ENCODE measurements at places on chromosomes 3 and 15.

DNA sequence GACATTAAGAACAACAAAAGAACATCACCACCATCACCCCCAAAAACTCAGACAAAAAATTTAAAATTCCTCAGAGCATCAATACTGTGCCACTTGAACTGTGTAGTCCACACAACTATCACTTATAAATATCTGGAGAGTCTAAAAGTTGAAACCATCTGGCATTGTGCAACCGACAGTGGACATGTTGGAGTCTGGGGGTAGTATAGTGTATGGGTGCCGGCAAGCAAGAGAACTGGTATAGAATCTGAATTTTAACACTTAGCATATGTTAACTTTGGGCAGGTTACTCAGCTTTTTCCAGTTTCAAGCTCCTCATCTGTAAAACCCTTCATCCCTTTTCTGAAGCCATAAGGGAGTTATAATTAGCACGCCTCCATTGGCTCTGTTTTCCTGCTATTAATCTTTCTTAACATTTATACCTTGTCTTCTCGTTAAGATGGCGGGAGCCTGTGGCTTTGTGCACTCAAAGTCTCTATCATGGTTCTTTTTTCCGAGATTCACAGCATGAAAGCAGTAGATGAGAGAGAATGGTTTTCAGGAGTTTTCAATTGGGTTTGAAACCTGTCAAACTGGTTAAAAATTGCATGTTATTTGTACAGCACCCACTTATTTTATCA, 255.7 kb upstream of the TBL1XR1 start:
- no peak for DNase-seq

DNA sequence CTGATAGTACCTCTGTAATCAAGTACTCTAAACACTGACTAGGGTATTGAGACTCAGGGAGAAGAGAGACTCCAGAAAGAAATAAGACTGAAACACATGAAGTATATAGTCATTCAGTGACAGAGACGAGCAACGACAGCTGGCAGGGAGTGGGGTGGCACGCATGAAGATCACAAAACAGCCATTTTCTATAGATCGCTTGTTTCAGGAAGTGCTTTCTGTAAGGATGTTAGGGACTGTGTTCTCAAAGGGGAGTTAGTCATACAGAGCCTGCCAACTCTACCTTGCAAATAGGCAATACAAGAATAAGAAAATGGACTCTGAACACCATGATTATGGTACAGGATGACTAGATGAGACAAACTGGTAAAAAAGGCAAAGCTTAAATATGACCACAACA, 139.5 kb downstream of the TBL1XR1 start:
- DNase-seq, result peak; percentile 14

GRCh38 chr3:23829242-23829934, 23.6 kb downstream of the UBE2E1 start:
- no peak for DNase-seq

DNA sequence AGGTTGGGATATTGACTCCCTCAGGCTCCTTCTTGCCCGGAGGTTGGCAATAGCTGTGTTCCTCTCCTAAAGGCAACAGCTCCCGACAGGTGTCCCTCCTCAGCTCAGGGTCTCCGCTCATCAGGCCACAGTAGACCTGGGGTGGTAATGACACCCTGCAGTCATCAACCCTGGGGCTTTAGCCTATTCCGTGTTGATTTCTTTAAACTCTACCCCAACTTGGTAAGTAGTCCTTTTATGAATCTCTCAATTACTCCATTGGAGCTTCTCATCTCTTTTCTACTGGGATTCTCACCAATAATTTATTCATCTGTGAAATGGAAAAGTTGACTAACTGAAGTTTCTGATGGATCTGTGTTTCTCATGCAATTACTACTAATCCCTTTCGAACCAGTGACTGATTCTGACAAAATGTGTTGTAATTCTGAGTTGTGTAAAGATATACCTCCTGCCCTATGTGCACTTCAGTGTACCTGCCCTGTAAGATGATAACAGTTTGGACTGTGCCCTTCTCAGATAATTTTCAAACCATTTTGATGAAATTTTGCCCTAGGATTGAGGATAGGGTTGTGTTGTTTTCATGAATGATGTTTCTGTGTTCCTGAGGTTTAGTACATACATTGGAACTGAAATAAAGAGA, 89.7 kb downstream of the RPL39L start:
- no peak for DNase-seq

- DNase-seq, result no peak
Measured at GRCh38 chr3:50554553-50554952, 13.0 kb downstream of the C3orf18 start.

DNA sequence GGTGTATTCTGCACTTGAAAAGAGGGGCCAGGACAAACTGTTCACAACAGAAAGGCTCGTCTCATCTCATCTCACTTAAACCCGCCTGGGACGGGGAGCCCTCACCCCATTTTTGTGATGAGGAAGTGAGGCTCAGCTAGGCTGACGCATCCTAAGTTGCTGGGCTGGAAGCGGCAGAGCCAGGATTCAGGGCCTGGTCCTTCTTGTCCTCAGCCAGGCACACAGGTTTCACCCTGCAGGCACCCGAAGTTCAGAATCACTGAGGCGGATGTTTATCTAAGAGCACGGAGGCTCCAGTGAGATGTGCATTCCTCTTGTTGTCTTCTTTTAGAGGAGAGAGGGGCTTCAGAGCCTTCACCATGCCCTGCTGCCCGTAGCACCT, 51.1 kb upstream of the PLXNA1 start:
- DNase-seq, result no peak

DNA sequence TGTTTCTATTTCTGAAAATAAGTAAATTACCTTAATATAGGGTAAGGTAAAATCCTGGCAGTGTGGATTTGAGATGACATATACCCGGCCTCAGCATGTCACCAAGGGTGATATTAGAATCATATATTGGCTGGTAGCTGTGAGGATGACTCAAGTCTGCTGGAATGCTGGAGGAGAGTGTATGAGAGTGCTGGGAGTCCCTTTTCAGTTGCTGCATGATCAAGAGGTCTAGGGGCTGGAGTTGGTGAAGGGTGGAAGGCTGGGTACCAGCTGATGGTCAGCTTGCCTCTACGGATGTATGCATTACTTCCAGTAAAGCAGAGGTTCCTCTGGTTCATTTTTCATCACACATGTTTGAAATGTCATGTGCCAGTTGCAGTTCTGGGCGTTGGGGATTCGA, 40.6 kb downstream of the SLC25A26 start:
- peak; percentile 38 for DNase-seq

- DNase-seq, result no peak
Measured at GRCh38 chr15:82315519-82316246, 33.6 kb downstream of the GOLGA6L10 start.

- no peak for DNase-seq
Measured at GRCh38 chr3:20235796-20236195, 49.8 kb upstream of the SGO1 start.

- DNase-seq, result no peak
Measured at GRCh38 chr3:180860180-180860858, 52.2 kb upstream of the FXR1 start.

- DNase-seq, result no peak
Measured at GRCh38 chr3:129878355-129878754, 15.2 kb downstream of the TMCC1 start.

GRCh38 chr3:107285197-107285596, 92.0 kb upstream of the CCDC54 start:
- no peak for DNase-seq

DNA sequence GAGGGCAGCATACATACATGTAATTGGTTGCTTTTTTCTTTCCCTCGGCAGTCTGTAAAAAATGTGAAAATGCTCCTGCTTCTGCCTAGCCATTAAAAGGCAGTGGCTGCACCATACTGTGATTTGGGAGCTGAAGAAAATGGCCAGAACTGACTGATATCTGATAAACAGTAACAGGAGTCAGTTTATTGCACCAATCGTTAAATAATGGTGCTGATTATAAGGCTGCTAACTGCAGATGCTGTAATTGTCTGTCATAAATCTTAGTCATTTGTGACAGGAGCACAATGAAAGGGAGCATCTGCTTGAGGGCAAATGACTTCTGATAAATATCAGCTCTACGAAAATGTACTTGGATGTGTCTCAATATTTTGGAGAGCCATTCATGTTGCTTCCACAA, 263.1 kb upstream of the DNAJC19 start:
- DNase-seq, result no peak

- no peak for DNase-seq
Measured at GRCh38 chr15:33194237-33194636, 277 bp downstream of the FMN1 start.

DNA sequence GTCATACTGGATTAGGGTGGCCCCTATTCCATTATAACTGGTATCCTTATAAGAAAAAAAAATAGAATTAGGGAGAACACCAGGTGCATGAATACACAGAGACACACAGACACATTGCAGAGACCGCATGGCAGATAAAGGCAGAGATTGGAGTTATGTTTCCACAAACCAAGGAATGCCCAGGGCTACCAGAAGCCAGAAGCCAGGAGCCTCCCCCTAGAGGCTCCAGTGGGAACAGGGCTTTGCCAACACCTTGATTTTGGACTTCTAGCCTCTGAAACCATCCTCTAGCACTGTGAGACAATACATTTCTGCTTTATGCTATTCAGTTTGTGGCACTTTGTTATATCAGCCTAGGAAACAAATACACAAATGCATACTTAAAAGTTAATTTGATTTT, 10.4 kb downstream of the GOLM2 start:
- no peak for DNase-seq

GRCh38 chr3:76222201-76222600, 436.9 kb upstream of the ZNF717 start:
- DNase-seq, result no peak

- no peak for DNase-seq
Measured at GRCh38 chr15:29208352-29208751, 61.3 kb downstream of the NSMCE3 start.

- DNase-seq, result no peak
Measured at GRCh38 chr15:100937171-100937570, 18.0 kb downstream of the LRRK1 start.

- no peak for DNase-seq
Measured at GRCh38 chr15:71937650-71938311, 127.4 kb downstream of the NR2E3 start.

- no peak for DNase-seq
Measured at GRCh38 chr3:18825665-18826064, 322.6 kb upstream of the KCNH8 start.

GRCh38 chr15:93219859-93220420, 130.9 kb upstream of the RGMA start:
- no peak for DNase-seq

DNA sequence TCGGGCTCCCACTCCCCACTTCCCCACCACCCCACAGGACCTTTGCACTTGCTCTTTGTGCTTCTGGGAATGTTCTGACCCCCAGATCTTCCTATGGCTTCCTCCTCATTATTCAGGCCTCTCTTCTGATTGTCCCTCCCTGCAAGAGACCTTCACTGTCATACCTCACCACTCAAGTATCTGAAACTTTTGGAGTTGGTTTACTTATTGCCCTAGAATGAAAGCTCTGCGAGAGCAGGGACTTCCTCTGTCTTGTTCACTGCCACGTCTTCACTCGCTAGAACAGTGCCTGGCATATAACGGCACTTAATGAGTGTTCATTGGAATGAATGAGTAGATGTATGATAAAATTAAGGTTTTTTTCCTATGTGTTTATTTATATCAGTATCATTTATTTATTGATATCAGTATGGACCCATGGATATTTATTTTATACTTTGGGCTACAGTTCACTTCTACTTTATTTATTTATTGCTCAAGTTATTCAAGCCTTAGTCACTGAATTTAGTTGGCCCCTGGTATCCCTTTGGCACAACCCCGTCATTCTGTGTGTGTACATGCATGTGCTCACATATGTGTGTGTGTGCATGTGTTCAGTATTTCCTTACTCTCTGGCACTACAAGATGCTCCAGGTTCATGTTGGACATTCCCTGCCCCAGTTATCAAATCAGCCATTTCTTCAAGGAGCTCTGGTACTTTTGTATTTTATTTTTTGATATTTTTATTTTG, 197.6 kb downstream of the THSD4 start:
- DNase-seq, result no peak

GRCh38 chr15:66481107-66481856, 16.3 kb downstream of the SNAPC5 start:
- DNase-seq, result peak; percentile 60

DNA sequence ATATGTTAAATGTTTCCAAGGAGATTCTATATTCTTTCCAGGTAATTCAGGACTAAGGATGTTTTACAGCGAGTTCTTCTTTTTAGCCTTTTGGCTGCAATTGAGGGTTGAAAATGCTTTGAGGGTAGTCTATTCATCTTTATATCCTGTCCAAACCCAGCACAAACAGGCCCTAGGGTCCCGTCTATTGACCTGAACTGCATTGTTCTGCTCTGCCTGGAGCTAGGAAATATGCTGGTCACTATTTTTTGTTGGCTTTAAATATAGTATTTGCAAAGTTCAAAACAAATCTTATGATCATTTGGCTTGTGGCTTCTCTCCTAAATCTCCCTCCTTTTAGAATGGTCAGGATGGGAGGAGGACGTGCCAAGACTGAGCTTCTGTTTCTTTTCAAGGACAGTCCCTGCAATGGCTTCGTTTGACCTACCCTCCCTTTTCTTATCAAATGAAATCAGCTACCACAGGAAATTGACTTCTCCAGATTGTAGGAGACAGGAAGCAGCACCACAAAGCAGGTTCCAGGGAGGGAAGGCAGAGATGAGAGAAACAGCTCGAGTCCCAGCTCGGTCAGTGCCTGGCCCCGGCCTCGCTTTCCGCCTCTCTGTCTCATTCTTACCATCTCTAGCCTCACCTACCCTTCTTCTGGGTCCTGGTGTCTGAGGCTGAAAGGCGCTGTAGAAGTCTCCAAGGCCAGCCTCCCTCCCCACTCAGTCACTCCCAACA, 27.6 kb upstream of the NRROS start:
- DNase-seq, result no peak

DNA sequence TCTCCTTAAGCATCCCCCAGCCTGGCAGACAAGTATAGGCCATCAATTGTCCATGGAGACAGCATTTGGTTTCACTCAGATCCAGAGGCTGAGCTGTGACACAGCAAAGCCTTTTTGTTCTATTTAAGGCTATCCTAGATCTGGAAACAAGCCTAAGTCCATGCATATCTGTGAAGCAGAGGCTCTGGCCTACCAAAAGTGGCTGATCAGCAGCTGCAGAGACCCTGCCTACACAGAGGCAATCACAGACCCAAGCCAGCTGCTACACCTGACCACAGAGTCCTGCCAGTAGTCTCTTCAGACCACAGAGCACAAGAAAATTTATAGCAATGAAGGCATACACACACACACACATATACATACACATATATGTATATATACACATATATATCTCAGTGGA, 501.7 kb upstream of the ARPP21 start:
- no peak for DNase-seq

DNA sequence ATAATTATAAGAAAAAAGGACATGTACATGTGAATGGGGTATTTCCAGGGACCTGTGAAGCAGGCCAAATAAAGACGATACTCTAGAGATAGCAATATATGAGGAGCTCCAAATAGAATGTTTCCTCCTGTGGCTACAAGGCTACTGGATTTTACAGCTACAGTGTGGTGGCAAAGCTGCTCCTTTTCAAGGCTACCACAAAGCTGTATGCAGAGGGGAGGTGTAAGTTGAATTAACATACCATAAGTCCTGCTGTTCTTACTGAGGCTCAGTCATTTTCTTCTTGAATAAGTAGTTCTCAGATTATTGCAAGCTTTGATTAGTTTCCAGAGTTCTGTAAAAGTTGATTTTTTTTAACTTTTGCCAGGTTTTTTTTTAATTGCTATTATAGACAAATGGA, 1184.6 kb upstream of the EPHA6 start:
- DNase-seq, result no peak

All from astrocyte (in vitro differentiated cells and primary cell).